ENCODE measurements at places on chromosomes 13 and 19.

DNA sequence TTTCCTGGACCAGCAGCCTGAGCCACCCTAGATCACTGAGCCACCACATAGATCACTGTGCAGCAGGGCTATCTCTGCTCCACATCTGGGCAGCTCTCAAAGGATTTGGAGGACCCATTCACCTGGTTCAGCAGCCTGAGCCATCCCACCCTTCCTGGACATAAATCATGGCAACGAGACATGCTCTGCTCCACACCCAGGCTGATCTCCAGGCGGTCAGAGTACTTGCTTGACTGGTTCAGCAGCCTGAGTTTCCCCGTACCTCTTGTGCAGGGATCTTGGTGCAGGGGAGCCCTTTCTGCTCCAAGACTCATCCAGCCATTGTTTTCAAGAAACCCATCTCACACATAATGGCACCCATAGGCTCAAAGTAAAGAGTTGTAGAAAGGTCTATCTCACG, 195.3 kb downstream of the LIG4 start:
- DNase-seq, result no peak

- no peak for DNase-seq
Observed at GRCh38 chr13:73138638-73139491, 80.1 kb downstream of the KLF5 start.

DNA sequence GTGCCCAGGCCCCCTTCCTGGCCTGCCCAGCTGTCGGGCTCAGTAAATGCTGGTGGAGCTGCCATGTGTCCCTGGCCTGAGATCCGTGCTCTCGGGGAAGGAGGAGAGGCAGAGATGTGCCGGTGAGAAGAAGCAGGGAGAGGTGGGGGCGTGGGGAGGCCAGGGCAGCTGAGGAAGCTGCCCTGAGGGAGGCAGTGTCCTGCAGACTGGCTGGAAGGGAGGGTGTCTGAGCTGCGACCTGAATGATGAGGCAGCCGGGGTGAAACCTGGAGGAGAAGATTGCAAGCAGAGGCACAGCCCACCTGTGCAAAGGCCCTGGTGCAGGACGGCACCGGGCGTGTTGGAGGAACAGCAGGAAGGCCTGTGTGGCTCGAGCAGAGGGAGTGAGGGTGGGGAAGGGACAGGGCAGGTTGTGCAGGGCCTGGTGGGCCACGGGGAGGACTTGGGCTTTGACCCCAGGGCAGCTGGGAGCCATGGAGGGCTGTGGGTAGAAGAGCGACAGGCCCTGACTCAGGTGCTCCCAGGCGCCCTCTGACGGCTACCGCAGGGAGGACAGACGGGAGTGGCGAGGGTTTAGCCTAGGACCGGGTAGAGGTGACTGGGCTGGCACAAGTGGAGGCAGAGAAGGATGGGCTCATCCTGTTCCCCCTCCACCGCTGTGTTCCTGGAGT, 14.0 kb upstream of the CELF5 start:
- DNase-seq, result peak; percentile 62

- no peak for DNase-seq
Observed at GRCh38 chr13:98519976-98520375, 56.9 kb downstream of the STK24 start.

DNA sequence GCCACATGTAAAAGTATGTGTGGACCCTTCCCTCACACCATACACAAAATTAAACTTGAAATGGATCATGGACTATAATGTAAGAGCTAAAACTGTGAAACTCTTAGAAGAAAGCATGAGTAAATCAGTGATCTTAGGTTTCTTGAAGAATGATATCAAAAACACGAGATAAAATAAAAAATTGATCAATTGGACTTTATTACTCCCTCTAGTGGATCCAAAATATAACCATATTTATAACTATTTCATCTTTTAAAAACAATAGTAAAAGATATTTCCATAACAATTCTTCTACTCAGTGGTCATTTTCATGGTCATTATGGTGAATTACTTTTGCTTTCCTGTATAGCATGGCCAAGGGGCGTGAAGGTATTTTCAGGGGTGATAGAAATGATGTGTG, 174.6 kb upstream of the LSM14A start:
- DNase-seq, result no peak

DNA sequence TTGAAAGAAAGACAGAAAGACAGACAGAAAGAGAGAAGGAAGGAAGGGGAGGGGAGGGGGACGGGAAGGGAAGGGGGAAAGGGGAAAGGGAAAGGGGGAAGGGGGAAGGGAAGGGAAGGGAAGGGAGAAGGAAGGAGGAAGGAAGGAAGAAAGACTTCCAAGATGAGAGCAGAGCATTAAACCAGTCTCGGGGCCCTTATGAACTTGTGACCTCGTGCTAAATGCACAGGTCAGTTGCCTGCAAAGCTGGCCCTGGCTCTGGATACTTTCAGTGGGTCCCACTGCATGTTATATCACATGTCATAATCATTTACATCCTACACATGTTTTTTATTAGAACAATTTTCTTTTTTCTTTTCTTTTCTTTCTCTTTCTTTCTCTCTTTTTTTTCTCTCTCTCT, 24.2 kb upstream of the ABCC4 start:
- DNase-seq, result no peak

DNA sequence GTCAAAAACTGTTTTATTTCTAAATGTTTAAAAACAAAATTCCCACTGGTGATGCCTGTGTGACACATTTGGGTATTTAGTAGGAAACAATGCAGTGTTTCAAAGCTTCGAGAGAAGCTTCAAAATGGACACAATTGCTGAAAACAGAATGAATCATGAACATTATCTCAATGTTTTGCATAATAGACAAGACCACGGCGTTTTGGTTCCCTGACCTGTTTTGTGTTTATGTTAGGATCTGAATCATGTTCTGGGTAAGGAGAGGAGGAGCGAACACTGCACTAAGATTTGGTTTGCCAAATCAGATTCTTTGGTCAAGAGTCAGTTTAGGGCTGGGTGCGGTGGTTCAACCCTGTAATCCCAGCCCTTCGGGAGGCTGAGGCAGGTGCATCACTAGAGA, 42.2 kb downstream of the IFT88 start:
- no peak for DNase-seq

GRCh38 chr19:40322271-40322610, 26.0 kb downstream of the C19orf47 start:
- no peak for DNase-seq

GRCh38 chr19:58352760-58353671, at the start of gene A1BG:
A1BG (minus strand) TSS chr19:58353492; CDS start chr19:58353437, 55 bp downstream.
- DNase-seq, result no peak

- DNase-seq, result no peak
Observed at GRCh38 chr13:24678151-24678550, 2.1 kb upstream of the ATP12A start.

DNA sequence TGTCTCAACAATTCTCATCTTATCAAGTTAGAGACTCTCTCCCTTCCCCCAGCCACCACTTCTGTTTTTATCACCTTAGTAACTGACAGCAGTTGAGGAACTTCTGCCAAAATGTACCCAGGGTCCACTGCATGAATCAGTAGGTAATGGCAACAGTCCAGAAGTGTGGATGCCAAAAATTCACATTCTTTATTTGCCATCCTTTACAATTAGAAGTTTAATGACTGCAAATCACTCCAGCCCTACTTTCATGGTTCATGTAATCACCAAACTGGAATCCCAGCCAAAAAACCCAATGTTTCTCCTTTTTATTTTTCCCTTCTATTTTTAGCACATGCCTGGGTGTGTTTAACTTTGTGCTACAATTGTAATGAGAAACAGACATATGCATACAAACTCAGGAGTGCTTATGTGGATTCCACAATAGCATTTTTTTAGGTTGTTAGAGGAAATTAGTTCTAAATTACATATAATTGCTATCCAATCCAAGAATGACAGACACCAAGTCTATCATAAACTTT, 243.5 kb downstream of the RGCC start:
- no peak for DNase-seq

- no peak for DNase-seq
Observed at GRCh38 chr13:102940143-102940542, 94.3 kb downstream of the ERCC5 start.

GRCh38 chr19:35752746-35753350, 4.0 kb downstream of the HSPB6 start:
- no peak for DNase-seq

GRCh38 chr19:12769689-12770088, 5.7 kb downstream of the HOOK2 start:
- peak; percentile 30 for DNase-seq

DNA sequence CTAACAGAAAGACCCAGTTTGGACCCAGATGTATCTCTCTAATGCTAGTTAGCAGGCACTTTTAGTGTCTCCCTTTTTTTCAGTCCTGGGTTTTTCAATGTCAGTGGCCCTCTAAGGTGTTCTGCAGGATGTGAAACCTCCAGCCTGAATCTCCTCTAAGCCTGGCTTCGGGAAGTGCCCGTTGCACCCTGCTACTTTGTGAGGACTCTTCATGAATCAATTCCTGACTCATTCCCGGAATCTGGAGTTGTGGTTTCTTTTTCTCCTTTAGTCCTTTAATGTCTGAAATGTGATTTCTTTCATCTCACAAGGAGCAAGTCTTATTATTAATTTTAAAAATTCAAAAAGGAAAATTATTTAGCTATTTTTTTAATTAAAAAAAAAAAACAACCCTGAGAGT, 116.0 kb downstream of the ZNF536 start:
- no peak for DNase-seq
